ENCODE measurements at places on chromosomes 5 and 9.

- no peak for DNase-seq
Observed at GRCh38 chr5:41788941-41789368, 81.3 kb downstream of the OXCT1 start.

DNA sequence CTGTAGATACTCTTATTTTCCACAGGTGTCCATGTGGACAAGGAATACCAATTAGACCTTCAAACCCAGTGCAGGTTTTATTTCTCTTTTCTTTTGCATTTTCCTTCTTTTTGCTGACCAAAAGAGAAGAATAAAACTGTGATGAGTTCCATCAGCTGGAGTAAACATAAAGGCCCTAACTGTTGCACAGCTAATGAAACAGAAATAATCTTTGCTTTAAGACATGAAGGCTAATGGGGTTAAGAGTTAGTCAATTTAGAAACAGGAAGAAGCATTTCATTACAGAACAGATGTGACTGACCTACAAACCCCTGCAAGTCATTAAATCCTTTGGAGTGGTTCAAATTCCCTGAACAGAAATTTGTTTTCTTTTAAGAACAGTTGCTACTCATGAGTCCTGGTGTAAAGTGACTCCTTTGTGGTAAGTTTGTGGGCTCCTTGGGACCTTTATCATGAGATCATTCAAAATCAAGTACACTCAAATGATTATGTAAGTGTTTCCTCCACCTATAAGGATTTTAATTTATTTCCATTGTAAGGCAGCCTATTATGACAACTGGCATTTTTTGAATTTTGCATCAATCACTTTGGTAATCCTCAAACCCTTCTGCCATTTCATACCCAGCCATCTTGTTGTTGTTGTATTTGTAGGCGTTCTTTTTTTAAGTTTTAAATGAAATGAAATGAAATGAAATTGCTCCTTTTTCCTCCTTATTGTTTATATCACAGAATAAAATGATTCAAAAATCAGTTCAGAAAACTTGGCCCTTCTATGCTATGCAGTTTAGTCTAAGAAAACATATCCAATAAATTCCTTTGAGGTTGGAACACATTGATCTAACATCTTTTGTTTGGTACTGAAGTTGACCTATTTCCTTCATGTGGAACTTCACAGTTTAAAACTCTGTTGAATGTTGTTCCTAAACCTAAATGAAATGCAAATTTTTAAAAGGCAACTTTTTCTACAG, 1.3 kb downstream of the MINAR2 start:
- no peak for DNase-seq

DNA sequence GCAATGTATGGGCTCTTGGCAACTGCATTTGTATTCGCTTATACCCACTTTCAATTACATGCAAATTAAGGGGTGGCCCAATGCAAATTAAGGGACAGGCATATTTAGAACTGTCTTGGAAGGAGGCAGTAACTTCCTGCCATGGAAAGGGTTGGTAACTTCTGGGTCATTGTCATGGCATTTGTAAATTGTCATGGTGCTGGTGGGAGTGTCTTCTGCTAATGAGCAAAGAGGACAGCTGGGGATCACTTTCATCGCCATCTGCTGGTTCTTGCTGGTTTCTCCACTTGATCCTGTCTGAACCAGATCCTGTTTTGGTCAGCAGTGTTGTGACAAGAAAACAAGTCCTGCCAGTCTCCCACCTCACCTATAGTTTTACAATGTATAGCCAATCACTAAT, 23.3 kb upstream of the UGT3A2 start:
- no peak for DNase-seq

DNA sequence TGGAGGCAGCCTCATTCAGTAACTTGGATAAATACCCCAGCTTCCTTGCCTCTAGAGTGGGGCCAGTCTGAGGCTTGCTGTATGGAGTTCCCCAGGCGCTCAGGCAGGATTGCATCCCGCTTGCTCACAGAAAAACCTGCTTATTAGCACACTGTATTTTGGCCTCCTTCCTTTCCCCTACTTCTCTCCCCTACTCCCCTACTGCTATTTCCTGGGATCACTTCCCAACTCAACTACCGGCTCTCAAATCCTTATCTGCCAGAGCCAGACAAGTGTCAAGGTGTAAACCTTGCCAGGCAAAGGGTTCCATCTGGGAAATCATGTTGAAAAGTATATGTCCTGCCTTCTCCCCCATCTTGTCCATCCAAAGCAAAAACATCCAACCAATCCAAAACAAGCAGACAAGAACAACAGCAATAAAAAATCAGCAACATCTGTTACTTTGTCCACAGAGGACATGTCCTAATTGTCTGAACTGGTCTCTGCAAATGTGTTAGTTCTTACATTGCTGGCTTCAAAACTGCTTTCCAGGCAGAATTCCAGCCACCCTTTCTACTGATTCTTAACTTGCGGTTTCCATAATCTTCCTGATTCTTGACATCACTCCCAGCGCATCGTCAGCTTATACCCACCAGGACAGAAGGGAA, 164.1 kb upstream of the SEMA6A start:
- DNase-seq: no peak

- DNase-seq: no peak
Observed at GRCh38 chr9:125929846-125930245, 182.7 kb downstream of the PBX3 start.

DNA sequence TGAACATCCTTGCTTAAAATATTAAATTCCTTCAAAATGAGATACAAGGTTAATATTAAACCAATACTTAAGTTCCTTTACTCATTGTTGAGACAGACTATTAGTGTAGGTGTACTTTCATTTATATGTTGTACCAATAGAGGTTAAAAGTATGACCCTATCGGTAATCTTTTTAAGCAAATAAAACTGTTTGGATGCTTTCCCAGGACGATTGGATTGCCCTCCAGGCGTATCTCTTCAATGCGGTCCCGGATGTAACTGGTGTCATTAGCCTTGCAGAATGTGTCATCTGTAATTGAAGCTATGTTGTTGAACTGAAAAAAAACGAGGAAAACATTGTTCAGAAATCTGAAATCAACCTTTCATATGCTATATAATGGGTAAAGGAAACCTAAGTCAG, 18.9 kb downstream of the OGN start:
- DNase-seq: no peak

- DNase-seq: no peak
Observed at GRCh38 chr5:15431923-15432322, 68.1 kb upstream of the FBXL7 start.

DNA sequence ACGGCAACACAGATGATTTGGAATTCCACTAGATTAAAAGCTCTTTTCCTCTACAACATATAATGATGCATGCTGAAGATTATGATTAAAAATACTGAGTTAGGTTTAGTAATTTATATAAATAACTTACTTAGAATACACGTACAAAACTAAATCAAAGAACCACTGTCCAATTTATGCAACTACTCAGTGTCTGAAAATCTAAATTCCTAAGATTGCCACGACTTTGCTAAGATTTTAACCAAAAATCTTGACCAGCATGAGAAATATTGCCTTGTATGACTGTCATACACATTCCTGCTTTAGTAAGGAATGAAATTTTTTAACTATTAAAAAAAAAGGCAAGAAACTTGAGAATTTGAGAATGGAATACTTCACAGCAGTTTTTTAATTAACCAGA, 292.4 kb downstream of the ZNF608 start:
- DNase-seq: no peak

- no peak for DNase-seq
Observed at GRCh38 chr5:73663860-73664240, 37.9 kb downstream of the ARHGEF28 start.

DNA sequence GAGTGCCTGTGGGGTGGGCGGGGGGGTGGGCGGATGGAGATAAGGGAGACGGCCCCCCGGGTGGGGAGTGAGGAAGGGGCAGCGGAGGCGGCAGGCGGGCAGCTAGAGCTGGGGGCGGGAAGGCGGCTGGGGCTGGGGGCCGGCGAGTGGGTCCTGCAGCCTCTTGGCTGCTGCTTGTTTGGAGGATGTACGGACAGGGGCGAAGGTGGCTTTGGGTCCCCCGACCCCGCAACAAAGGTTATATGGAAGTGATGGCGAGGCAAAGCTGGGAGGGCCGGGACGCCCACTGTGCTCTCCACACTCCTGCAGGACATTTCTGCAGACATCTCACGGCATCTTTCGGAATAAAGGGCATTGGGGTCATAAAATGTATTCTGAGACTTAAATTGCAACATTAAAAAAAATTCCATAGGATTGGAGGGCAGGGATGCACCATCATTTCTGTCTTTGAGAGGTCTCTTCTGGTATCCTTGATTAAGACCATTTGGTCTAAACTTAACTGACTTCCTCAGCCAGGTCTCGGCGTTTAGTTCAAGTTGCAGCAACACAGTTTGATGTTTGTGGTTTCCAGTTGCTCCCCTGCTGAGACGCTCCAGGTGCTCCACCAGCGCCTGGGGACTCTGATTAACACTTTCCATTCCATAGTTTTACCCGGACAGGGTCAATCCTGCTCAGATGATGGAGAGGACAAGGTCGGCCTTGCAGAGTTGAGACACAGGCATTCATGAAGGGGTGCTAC, 101.6 kb upstream of the SSBP2 start:
- no peak for DNase-seq

DNA sequence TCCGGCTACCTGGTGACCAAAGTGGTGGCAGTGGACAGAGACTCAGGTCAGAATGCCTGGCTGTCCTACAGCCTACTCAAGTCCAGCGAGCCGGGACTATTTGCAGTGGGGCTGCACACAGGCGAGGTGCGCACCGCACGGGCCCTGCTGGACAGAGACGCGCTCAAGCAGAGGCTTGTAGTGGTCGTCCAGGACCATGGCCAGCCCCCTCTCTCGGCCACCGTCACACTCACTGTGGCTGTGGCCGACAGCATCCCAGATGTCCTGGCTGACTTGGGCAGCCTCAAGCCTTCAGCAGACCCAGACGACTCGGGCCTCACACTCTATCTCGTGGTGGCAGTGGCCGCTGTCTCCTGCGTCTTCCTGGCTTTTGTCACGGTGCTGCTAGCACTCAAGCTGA, 2.1 kb downstream of the PCDHGA4 start:
- DNase-seq: no peak

DNA sequence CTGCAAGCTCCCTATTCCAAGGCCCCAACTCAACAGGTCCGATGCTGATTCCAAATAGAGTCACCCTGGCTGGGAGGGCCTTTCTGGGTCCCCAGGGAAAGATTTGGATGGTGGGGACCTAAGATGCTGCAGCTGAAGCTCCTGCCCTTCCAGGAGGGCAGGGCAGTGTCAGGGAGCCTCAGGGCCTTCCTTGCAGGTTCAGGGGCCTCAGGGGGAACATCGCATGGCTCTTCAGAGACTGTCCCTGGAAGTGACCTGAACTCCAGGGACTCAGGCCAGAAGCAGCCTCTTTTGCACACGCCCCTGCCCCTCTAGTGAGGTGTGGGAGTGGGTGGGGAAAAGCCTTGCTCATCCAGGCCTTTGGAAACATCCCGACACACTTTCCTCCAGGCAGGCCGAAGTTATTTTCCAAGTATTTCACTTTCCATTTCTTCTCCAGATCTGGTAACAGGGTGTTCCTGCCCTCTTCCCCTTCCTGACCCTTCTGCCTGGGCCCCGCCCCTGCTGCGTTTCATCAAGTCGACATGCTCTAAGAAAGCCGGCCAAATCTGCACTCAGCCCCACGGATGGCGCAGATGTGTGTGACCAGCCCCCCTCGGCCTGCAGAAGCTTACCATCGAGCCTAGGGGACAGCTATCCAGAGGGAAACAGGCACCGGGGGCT, 159.5 kb downstream of the FGF18 start:
- DNase-seq: no peak

- DNase-seq: no peak
Observed at GRCh38 chr5:60538955-60539866, 160.8 kb downstream of the DEPDC1B start.

DNA sequence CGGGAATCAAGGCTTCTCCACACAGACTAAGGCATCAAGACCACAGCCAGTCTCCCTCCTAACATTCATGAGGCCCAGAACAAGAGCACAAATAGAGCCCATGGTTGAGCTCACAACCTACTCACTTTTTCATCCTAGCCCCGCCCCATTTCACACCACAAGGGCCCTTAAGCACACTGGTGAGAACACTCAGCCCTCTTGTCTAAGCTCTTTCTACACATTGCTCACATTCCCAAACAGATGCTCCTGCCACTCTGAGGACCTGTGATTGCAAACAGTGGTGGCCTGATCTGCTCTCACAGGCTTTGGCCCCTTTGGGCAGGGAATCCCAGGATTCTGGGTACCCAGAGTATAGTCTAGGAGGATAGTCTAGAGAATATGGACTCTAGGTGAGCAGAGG, 54.0 kb downstream of the FEM1C start:
- no peak for DNase-seq

GRCh38 chr5:112800891-112801290, 60.2 kb upstream of the SRP19 start:
- no peak for DNase-seq

- no peak for DNase-seq
Observed at GRCh38 chr5:133149345-133149744, 97.5 kb downstream of the HSPA4 start.

- no peak for DNase-seq
Observed at GRCh38 chr9:81886665-81887064, 41.6 kb upstream of the SPATA31D4 start.

- no peak for DNase-seq
Observed at GRCh38 chr9:102911185-102911584, 83.9 kb upstream of the CYLC2 start.

GRCh38 chr5:134493461-134494055, 31.9 kb upstream of the JADE2 start:
- no peak for DNase-seq

GRCh38 chr5:170554521-170555267, 50.9 kb downstream of the KCNIP1 start:
- no peak for DNase-seq

- no peak for DNase-seq
Observed at GRCh38 chr5:68279984-68280383, 64.4 kb downstream of the PIK3R1 start.

DNA sequence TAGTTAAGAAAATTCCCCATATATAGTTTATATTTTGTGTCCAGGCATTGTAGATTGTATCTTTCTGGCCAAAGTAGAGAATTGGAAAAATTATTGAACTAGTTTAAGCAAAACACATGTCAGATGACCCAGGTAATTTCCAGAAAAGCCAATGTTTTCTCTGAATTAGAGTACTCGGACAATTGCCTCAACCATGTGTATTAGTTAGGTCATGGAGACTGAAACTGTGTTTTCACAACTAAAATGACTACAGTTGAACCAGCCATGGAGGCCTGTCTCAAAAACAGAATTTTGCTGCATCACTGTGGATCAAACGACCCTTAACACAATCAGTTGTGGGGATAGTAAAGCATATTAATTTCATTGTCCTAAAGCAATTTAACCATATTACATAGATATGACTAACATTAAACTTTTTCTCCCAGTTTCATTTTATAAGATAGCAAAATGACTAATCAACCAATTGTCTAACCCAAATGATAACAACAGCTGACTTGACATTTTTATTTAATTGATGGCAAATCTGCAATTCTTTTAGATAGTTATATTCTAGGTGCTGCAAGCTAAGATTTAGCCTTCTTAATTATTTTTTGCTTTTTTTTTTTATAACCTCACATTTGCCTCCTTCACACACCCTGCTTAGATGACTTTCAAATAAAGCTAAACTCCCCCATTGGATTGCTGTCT, 39.2 kb upstream of the SPDL1 start:
- DNase-seq: no peak
